ENCODE measurements at places on chromosomes 5 and 9.

DNA sequence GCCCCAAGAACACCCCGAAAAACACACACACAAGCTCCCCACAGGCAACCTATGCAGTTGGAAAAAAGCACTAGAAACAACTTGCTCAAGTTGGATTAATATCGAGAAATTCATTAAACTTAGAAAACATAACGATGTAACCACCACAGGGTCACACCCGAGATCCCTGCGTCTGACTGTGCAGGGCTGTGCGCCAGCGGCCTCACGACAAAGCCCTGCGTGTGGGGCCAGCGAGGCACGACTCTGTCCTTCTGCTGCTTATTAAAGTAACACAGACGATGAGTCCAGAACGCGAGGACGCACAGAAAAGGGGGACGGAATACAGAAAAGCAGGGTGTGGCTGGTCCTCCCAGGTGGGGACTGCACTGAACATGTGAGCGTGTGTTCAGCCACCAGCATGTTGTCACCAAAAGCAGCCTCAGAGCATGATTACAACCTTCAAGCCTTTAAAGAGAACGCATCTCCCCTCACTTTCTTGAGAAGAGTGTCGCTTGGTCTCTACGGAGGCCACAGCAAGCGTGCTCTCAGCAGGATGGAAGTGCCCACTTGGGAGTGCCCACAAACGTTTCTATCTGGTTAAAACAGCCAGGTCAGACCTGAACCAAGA lies 14.4 kb downstream of the SLC12A7 start:
- DNase-seq: no peak

DNA sequence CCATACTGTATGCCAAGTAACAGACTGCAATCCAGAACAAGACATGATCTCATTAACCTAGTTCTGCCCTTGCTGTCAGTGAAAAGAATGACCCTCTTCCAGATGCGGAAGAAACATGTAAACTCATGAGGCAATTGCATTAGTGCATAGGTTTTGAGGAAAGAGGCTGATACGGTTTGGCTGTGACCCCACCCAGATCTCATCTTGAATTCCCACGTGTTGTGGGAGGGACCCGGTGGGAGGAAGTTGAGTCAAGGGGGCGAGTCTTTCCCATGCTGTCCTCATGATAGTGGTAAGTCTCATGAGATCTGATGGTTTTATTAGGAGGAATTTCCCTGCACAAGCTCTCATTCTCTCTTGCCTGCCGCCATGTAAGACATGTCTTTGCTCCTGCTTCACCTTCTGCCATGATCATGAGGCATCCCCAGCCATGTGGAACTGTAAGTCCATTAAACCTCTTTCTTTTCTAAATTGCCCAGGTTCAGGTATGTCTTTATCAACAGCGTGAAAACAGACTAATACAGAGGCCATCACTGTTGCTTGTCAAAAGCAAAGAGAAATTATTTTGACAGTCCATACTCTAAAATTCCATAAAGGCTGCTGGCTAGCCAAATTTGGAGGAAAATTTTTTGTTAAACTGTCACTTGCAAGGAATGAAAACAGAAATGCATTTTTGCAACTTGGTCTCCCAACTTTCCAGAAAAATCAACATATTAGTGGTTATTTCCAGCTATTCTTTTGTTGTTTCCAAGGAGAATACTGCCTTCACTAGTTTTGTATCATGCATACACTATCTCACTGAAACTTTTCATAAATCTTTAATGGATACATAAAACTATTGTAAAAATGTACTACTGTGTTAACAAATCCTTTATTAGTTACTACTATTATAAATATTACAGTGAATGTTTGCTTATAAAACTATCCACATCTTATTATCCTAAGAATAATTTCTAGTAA lies 3.2 kb upstream of the ARL15 start:
- DNase-seq: peak; percentile 13

GRCh38 chr9:125816321-125816720 lies 69.1 kb downstream of the PBX3 start:
- no peak for DNase-seq

DNA sequence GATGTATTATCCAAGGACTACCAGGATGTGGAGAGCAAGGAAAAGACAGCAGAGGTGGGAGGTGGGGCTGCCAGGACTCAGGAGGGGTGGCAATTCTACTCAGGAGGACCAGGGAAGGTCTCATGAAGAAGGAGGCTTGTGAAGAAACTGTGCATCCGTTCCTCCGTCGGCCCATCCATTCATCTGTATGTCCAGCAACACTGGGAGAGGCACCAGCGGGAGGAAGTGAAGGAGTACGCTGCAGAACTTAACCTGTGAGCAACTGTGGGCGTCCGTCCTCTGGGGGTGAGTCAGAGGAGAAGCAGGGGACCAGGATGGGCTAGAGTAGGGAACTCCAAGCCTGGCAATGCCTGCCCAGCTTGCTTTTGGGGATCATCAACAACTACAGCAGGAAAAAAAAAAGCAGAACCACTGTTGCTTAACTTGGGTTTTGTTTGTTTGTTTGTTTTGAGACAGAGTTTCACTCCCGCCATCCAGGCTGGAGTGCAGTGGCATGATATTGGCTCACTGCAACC lies 47.3 kb upstream of the NEURL1B start:
- DNase-seq: no peak

DNA sequence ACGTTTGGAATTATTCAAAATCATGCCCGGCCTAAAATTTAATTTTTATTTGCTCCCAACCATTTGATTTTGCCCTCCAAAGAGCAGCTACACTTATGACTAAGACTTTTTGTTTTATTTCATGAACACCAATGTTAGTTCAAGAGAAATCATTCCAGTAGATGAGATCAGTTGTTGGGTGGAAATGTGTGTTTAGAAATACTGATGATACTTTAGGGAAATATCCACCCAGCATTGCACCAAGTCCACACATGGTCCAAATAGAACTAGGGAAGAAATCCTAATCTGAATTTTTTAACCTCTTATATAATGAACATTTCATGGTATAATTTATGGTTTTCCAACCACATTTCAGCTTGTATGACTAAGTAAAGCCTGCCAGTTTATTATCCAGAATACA lies 28.3 kb upstream of the GOLPH3 start:
- DNase-seq: no peak

DNA sequence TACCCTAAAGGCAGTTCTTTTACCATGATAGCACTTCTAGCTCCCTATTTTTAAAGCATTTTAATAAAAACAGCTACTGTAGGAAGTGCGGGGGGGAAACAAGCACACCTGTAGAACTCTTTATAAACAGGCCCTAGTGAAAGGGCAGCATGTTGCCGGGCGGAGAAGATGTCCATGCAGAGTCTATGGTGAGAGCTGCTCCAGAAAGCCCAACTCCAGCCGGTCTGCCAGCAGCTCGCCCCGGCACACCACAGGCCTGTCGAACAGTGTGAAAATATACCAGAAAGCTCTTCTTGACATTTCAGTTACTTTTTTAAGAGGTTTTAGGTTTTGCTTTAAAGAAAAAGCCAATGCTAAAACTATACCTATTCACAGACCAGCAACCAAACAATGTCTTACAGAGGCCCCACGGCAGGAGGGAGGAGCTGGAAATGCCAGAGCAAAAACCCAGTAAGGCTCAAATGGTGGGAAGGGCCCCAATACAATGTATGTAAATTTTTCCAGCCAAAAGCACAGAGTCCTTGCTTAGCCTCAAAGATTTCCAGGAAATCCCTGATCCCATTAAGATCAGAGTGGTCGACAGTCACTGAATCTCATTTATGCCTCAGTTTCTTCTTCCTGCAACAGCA lies 121.2 kb downstream of the SAXO1 start:
- DNase-seq: no peak

DNA sequence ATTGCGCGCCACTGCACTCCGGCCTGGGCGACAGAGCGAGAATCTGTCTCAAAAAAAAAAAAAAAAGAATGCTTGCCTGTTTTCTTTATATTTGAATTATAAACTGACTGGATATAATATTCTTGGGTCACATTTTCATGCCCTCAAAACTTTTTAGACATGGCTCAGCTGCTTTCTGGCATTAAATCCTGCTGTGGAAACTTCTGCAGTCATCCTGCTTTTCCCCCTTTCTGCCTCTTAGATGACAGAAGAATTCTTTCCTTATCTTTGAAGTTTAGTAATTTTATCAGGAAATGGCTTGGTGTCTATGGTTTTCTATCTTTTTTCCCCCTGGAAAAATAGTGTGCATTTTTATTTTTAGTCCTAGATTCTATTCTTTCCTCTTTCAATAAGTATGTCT lies 234.5 kb downstream of the AOPEP start:
- no peak for DNase-seq

DNA sequence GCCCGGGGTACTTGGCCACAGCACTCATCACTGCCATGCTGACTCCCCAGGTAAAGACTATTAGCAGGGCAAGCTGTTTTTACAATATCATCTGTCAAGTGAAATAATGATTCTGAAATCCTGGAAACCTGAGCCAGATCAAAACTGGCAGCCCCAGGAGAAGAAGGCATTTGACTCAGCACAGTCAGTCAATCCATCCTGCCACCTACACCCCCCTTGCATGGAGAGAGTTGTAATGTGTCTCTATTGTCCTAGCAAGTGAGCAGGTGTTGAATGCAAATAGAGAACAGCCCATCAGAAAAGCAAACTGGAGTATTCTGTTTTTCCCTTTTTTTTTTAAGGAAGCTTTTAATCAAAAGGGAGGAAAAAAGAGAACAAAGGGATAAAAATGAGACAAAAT lies 291.2 kb downstream of the BRINP1 start:
- no peak for DNase-seq

- DNase-seq: no peak
Measured at GRCh38 chr5:3099526-3099925, 348.0 kb upstream of the IRX2 start.

DNA sequence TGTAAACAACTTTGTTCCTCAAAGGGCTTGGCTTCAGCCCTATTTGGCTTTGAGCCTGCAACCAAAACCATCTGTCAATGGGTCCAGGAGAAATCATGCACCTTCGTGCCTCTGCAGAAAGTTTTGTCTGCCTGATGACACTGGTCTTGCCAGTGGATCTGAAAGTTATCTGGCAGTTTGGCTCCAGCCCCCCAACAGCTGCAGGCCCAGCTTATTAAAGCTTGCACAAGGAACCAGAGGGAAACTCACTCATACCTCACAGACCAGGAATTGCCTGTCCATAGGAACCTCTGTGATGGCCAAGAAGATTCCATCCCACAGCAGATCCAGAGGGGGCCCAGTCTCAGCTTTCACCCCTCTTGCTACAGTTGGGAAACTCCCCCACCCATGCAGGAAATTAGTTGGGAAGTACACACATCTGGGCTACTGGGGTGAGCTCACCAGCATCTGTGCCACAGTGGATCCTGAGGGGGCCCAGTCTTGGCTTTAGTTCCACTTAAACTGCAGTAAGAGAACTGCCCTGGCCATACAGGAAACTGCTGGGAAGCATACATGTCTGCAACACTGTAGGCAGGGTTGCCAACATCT lies 265.5 kb downstream of the GRIA1 start:
- DNase-seq: no peak

GRCh38 chr5:79229357-79230174 lies 6.4 kb upstream of the JMY start:
- peak; percentile 8 for DNase-seq

GRCh38 chr5:14574096-14574495 lies 7.5 kb upstream of the OTULINL start:
- DNase-seq: no peak

GRCh38 chr9:111668026-111668573 lies 6.7 kb downstream of the GNG10 start:
- DNase-seq: no peak

DNA sequence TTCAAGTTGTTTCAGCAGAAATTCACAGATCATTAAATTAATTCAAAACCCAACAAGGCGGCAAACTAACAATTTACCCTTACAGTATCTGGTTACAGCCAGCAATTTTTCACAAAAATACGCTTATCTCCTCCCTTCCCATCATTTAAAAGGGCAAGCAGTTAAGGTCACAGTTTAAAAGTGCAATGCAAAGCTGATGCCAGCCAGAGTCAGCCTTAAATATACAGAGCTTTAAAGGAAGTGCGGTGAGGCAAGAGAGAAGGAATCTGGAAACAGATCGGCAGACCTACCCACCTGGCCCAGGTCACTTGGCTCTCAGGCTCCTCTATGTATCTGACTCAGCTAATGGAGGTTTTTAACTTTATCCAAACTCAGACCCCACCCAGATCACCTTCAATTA lies 31.0 kb downstream of the EPB41L4A start:
- DNase-seq: no peak

DNA sequence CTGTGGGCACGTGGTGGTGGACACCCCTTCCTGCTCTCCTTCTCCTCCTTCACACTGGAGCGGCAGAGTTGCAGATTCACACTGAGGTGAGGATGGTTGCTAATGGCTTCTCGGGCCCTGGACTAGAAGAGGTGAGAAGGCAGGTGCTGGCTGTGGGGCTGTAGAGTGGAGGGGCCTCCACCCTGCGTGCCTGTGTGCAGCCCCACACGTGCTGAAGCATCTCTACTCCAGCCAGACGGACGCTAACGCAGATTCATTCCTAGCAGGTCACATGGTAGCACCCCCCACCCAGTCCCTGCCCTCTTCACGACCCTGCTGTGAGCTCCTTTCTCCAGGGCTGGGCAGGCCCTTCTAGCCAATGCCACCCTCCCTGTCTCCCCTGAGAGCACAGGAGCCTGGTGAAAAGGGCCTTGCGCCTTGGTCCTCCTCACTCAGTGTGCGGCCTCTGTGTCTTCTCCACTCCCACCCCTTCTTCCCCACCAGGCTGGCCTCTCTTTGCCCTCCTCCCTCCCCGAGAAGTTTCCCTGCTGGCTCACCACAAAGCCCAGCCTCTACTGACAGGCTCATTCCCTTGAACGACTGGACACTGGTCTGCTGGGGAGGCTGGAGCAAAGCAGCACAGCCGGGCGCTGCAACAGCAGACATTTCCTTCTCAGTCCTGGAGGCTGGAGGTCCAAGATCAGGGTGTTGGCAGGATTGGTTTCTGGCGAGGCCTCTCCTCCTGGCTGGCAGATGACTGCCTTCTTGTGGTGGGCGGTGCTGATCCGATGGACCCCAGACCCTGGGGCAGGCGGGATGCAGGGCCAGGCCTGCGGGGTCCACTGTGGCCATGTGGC lies 14.2 kb downstream of the CACNA1B start:
- DNase-seq: no peak

GRCh38 chr5:73444499-73445438 lies 3.8 kb downstream of the FOXD1 start:
- no peak for DNase-seq

- no peak for DNase-seq
Measured at GRCh38 chr9:111399772-111400563, 69.9 kb upstream of the OR2K2 start.
